T-cell (primary cell): ENCODE measurements at places on chromosomes 13 and 19.

DNA sequence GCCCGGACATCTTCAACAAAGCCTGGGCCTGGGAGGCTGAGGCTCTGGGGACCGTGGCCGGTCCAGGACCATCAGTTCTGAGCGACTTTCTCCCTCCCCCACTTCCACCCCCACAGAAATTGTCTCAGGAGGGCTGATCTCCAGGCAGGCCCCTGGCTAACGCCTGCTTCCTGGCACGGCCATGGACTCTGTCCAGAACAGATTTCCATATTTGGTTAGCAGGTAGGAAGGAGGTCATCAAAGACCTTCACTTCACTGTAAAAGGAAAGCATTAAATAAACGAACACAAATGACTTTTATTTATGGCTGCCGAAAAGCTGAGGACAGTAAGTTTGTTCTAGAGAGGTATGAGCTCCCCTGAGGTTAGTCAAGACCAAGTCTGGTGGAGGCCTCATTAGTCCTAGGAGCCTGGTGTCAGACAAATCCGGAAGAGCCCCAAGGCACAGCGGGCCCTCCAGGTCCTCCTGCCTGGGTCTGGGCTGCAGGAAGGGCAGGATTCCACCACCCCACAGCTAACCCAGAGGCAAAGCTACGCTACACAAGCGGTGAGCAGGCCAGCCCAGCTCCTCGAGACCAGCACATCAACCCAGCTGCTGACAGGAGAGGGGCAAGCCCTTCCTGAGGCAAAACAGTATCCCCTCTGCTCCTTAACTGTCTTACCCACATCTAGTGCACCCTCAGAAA lies 4.6 kb upstream of the PLPP2 start:
- DNase-seq, result no peak

DNA sequence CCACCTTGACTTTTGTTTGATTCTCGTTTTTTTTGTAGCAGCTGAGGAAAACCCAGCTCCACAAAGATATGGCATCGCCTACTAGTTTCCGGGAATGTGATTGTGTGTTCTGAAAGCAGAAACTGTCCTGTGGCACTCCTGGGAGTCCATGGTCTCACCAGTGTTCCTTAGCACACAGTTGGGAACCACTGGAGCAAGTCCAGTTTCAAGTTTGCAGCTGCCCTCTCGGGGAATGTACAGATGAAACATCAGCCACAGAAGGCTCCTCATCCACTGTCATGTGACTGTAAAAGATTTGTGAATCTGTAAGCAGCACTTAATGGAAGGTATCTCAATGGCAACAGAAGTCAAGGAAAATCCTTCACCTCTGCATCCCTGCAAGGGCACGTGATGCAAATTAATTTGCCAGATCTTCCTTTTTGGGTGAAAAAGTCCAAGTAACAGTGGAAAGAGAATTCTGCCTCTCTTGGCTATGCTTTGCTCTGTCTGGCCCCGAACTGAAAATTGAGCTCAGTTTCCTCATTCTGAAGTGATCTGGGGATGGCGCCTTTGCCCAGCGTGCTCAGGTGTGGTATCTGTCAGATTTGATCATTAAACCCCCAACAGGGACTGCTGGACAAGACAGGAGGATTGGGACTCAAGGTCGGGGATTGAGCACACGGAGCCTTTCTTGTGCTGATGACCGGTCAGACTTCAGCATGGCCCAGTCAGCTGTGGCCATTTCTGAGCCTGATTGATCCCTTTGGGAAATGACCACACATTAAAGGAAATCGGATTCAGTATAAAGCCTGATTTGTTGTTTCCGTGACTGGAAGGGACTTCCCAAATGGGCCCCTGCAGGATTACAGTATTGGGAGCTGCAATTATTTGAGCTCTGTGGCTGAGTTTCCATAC lies 58.8 kb downstream of the ING1 start:
- DNase-seq, result no peak

DNA sequence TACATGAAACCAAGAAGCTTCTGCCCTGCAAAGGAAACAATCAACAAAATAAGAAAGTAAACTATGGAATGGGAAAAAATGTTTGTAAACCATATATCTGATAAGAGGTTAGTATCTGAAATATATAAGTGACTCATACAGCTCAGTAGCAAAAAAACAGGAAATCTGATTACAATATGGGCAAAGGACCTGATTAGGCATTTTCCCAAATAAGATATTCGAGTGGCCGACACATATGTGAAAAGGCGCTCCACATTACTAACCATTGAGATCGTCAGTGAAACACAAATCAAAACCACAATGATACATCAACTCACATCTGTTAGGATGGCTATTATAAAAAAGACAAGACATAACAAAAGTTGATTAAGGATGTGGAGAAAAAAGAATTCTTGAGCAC lies 2818.6 kb upstream of the PCDH20 start:
- no peak for DNase-seq

- no peak for DNase-seq
Observed at GRCh38 chr19:32914879-32915660, 45.5 kb upstream of the SLC7A9 start.

GRCh38 chr19:47660435-47660832 lies 51.5 kb downstream of the BICRA start:
- no peak for DNase-seq

DNA sequence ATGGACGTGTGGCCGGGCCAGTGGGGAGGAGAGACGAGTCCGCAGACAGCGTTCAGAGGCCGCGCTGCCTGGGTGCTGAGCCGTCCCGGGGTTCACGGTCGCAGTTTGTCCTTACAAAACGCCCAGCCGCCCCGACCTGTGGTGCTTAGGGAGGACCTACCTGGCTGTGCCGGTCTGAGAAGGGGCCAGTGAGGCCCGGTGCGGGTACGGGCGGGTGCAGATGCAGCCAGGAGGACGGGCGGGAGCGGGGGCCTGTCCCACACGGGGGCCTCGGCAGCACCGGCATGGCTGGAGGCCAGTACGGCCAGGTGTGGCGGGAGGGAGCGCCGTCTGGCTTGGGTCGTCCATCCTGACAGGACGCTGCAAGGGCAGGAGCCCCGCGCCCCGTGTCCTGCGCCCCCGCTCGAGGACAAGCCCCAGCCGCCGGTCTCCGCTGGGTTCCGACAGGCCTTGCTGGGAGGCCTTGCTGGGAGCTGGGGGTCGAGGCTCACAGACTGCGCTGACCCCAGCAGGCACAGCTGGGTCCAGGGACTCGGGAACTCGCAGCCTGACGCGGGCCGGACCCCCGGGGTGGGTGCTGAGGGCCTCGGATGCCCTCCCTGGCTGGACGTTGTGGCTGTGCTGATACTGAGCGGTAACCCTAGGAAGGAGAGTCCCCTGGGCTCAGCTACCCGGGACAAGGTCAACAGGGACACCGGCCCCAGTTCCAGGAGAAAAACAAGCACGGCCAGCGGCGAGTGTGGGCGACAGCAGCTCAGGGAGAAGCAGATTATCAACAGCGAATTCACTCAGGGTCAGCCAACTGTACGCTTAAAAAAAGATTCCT lies 5.3 kb upstream of the PROZ start:
- peak; percentile 39 for DNase-seq
